ENCODE measurements at places on chromosomes 7 and 10.

DNA sequence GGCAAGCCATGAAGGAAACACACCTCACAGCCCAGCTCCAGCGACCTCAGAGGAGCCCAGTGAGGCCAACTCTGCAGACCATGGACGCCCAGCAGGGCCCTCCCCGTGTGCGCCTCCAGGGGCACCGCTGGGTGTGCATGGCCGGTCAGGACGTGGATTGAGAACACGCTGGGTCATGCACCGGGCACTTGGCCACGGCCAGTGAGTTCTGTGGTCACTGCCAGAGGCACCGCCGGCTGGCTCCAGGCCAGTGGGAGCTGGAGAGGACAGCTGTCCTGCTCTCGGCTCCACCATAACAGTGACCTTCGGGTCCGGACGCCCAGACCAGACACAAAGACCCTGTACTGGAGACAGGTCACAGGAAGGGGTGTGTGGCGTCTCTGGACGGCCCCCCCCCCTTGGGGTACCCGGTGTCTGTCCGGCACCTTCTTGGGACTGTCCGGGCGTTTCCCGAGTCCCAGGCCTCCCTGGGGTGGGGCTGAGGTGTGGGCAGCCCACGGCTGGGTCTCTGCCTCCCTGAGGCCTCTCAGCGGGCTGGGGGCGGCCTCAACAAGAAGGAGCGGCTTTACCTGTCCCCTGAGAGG lies 50.4 kb upstream of the NKX6-2 start:
- no peak for DNase-seq

GRCh38 chr7:65946904-65947303 lies 35.1 kb downstream of the GUSB start:
- DNase-seq, result no peak

DNA sequence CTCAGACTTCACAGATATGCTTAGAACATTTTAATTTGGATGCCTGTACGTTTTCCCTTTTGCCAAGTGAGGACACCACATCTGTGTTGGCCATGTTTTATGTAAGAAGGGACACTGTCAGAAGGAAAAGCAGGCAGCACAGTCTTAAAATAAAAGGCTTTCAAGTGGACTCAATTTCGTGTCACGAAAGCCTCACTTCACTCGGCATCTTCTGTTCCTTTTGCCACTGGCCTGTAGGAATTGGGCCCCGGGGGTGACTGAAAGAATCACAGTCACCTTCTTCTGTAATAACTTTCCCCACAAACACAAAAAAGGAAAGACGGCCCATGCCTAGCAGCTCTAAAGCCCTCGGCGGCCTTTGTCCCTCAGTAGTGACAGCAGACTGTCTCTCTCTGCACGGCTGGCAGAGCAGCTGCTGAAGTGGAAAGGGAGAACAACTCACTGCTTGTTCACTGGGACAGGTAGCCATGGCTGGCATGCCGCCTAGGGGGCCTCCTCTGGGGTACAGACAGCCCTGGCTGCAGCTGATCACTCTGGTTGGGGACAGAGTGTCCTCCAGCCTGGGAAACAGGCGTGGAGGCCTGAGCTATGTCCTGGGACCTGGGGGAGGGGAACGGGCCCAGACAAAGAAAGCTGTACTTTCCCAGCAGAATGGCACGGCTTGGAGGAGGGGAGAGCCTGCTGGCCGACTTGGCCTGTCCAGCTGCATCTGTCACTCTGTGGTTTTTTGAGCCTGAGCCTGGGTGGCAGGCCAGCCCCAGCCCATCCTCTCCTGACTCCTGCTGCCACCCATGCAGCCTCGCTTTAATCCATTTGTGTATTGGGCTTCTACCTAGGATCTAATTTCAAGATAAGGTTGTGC lies 4.4 kb downstream of the RASSF4 start:
- DNase-seq, result no peak

- DNase-seq, result no peak
Measured at GRCh38 chr10:132705173-132705572, 80.8 kb downstream of the NKX6-2 start.

DNA sequence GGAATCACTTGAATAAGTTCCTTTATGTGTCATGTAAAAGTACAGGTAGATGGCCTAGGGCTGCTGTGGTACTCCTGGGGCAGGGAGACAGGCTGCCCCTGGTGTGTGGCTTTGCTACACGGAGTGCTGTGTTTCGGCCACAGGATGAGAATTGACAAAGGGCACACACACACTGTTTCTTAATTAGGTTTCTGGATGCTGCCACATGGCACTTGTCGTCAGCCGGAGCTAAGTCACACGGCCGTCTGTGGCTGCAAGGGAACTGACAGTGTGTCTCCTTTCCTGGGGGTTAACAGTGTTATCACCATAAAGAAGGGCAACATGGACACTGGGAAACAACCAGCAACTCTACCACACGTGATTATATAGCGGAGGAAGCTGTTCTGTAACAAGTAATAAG lies 55.7 kb upstream of the CREB5 start:
- no peak for DNase-seq

- DNase-seq, result no peak
Measured at GRCh38 chr10:72175149-72175548, 40.7 kb upstream of the ANAPC16 start.

DNA sequence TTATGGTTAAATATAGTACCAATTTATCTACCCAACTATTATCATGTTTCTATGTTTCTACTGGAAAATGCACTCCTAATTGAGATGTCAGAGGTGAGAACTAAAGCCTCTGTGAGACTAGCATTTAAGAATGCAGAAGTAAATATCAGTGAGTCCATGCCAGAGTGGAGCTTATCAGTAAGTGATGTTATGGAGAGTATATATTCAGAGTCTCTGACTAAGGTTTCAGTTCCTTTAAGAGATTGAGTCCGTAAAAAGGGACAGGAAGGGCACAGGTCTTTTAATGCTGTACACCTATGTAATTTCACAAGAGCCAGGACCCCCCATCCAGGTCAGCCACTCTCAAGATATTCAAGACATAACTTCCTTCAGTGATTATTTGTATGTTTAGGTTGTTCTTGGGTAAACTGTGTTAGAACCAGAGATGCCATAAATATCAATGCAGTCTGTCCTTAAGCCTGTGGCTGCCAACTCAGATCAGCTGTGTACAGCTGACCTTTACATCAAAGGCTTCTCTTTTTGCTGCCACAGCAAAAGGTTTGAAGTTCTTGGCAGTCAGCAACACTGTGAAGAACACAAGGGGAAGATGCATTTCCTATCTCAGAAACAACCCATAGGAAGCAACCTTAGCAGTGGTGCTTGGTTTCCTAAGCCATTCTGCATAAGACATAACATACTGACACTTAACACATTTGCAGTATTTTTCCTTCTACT lies 244.8 kb downstream of the BICC1 start:
- DNase-seq, result no peak

- DNase-seq, result no peak
Measured at GRCh38 chr10:4848356-4849041, 22.5 kb downstream of the AKR1E2 start.

GRCh38 chr7:38838725-38839385 lies 70.1 kb downstream of the VPS41 start:
- DNase-seq, result no peak

DNA sequence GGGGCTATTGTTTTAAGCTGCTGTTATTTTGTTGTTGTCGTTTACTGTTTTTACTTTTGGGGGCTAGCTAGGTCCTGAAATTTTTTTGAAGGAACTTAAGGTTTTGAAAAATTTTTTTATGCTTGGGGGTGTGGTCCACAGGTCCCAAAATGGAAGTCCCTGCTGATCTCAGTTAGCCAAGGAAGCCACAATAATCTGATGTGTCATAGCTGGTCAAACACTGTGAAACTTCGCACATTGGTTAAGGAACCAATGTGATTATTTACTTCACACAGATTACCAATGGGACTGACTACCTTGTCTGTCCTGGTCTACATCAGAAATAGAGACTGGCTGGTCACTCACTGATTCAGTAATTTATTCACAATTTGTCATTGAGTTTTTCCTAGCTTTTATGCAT lies 29.5 kb upstream of the HYCC1 start:
- DNase-seq, result no peak

DNA sequence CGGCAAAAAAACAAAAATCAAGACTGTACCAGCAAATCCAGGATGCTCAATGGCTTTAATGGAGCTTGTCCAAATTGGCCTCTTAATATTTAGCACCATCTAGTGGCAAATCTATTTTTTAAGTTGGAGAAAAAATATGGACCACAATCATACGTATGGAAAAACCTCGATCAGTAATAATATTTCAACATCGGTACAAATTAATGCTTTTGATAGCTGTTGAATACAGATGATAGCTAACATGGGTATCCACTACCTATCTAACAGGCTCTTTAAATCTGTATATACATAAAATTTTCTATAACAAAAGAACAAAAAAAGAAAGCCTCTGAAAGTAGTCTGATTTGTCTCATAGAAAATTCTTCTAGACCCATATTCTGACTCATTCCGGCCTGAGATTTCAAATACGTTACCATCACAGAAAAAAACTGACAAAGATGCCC lies 29.2 kb downstream of the COA1 start:
- no peak for DNase-seq

- no peak for DNase-seq
Measured at GRCh38 chr10:43210556-43210955, 56.3 kb downstream of the RASGEF1A start.

- no peak for DNase-seq
Measured at GRCh38 chr10:80530816-80531215, 6.9 kb upstream of the SH2D4B start.
